MCF 10A (cell line): ENCODE measurements at places on chromosomes 2 and 18. TPM values are rescaled to one million over a fixed set of nuclear protein-coding genes. Genes with fewer than 3 reads are reported as not detected.

- H3K27me3 ChIP-seq = no peaks in the 10 kb centered on the region
- H3K27ac ChIP-seq = peak overlapping the region; percentile 95
- peaks cover 11% of the 10 kb centered on the region for H3K36me3 ChIP-seq
- H3K4me1 ChIP-seq = peaks cover 23% of the 10 kb centered on the region
Observed at GRCh38 chr2:206211657-206212255, 52.1 kb downstream of the EEF1B2 start.

GRCh38 chr2:96907115-96908041, 37.5 kb upstream of the SEMA4C start:
- H3K27ac ChIP-seq = no peak overlapping the region
- no peak for DNase-seq
- H3K4me1 ChIP-seq = no peaks in the 10 kb centered on the region
- H3K4me3 ChIP-seq = no peak overlapping the region

DNA sequence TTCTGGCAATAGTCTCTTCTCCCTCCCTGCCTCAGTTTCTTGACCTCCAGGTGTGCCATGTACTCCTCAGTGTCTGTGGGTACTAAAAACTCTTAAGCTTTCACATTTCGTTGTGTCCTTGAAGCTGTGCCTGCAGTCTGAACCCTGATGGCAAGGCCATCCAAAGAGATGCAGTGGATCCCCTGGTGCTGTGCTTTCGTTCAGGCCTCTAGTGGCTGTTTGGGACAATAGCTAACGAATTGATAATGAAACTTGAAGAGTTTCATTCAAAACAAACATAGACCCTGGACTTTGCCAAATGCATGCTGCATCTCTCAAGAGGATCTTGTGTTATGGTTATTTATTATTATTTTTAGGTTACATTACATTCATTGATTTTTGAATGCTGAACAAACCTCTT, 523.1 kb upstream of the FSIP2 start:
- H3K4me3 ChIP-seq = no peak overlapping the region

- H3K27ac ChIP-seq = peak overlapping the region; percentile 68
- H3K36me3 ChIP-seq = peaks cover 6% of the 10 kb centered on the region
- H3K4me1 ChIP-seq = peaks cover 41% of the 10 kb centered on the region
- no peaks in the 10 kb centered on the region for H3K27me3 ChIP-seq
- H3K4me3 ChIP-seq = peak overlapping the region; percentile 81
Observed at GRCh38 chr2:119758881-119759450, 756 bp upstream of the PTPN4 start.

- no peaks in the 10 kb centered on the region for H3K36me3 ChIP-seq
- H3K27me3 ChIP-seq = no peaks in the 10 kb centered on the region
- H3K27ac ChIP-seq = no peak overlapping the region
- DNase-seq = no peak
Observed at GRCh38 chr18:56532176-56532840, 106.1 kb downstream of the TXNL1 start.

- no peak overlapping the region for H3K27ac ChIP-seq
- no peak for DNase-seq
- no peaks in the 10 kb centered on the region for H3K4me1 ChIP-seq
- H3K27me3 ChIP-seq = no peaks in the 10 kb centered on the region
- no peaks in the 10 kb centered on the region for H3K36me3 ChIP-seq
- H3K4me3 ChIP-seq = no peak overlapping the region
Observed at GRCh38 chr2:218360453-218360852, 3.8 kb downstream of the CATIP start.

GRCh38 chr18:40752316-40752715, 1202.7 kb upstream of the PIK3C3 start:
- H3K4me3 ChIP-seq = no peak overlapping the region
- DNase-seq = no peak
- no peaks in the 10 kb centered on the region for H3K27me3 ChIP-seq
- H3K36me3 ChIP-seq = no peaks in the 10 kb centered on the region
- H3K4me1 ChIP-seq = no peaks in the 10 kb centered on the region

- peaks cover 13% of the 10 kb centered on the region for H3K36me3 ChIP-seq
- no peaks in the 10 kb centered on the region for H3K27me3 ChIP-seq
- no peak overlapping the region for H3K27ac ChIP-seq
- H3K4me3 ChIP-seq = no peak overlapping the region
- H3K4me1 ChIP-seq = peaks cover 20% of the 10 kb centered on the region
- DNase-seq = no peak
Observed at GRCh38 chr2:43329637-43330036, 103.2 kb upstream of the ZFP36L2 start.

DNA sequence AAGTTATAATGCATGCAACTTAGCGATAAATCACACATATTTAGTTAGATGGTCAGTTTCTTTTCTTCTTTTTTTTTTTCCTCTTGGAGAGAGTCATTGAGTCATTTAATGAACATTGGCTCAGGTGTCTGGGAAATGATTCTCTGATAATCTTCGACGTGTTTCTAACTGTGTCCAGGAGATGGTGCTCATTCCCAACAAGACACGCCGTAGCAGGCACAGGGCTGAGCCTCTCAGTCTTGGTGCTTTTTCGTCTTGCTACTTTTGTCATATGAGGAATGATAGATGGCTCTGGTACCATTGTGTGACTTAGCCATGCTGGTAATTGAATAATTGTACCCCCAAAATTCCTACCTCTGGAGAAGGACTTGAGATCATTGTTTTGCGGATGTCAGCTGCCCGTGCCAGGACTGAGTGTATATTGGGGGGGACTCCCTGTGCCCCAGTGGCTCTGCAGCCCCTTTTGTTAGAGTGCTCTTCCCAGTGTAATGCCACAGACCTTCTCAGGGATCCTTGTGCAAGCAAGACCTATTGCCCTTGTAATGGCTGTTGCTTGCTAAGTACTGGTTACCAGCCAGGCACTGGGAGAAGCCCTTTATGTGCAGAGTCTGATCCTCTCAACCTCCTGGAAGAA, 107.6 kb upstream of the CYRIA start:
- DNase-seq = peak; percentile 74
- H3K4me3 ChIP-seq = no peak overlapping the region
- no peaks in the 10 kb centered on the region for H3K36me3 ChIP-seq
- peaks cover 10% of the 10 kb centered on the region for H3K4me1 ChIP-seq
- peaks cover 21% of the 10 kb centered on the region for H3K27me3 ChIP-seq

DNA sequence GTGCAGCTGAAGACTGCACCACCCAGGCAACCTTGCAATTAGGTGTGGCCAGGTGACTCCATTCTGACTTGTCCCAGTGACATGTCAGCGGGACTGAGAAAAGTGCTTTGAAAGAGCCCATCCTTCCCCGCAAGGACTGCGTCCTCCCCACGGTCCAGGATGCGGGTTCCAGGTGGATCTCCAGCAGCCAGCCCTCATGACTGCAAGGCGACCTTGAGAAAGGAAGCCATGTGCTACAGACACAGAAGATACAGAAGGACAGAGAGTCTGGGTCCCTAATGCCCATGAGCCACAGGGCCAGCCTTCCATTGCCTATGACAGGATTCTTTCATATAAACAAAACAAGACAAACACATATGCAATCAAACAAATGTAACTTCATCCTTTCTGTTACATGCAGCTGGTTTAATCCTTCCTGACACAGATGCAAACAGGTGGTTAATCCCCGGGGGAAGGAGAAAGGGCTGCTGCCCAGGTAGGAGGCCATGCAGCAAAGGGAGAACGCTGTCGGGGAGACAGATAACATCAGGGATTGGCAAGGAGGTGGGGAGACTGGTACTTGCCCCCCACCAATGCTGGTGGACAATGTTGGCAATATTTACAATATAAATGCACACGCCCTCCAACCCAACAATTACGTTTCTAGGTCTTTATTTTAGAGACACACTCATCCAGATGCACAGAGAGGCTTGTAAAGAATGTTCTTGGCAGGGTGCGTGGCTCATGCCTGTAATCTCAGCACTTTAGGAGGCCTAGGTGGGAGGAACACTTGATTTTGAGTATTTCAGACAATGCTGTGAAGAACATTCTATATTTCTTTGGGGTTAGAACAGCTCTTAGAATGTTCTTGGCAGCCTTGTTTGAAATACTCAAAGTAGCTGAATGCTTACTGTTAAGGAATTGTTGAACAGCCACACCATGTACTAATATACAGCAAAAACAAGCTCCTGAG, 64.8 kb downstream of the NCAPH start:
- no peaks in the 10 kb centered on the region for H3K36me3 ChIP-seq
- no peak overlapping the region for H3K4me3 ChIP-seq
- H3K27ac ChIP-seq = no peak overlapping the region
- peaks cover 18% of the 10 kb centered on the region for H3K27me3 ChIP-seq
- no peak for DNase-seq

DNA sequence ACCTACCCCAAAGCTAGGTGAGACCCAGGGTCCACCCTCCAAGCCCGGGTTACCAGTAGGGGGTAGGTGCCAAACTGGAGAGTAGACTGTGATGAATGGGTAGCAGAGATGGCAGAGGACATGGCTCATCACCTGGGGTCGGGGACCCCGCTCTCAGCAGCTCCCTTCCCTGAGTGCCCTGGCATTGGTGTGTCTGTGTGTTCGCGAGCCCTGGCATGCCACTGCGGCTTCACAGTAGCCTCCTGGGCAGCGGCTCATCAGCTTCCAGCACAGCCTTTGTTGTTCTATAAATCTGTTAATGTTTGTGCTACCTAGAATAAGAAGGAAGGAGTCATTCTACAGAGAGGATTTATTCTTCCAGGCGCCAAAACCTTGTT, 62.6 kb upstream of the ALPP start:
- peaks cover 20% of the 10 kb centered on the region for H3K4me1 ChIP-seq
- H3K36me3 ChIP-seq = peaks cover 6% of the 10 kb centered on the region
- peak overlapping the region; percentile 25 for H3K4me3 ChIP-seq
- no peaks in the 10 kb centered on the region for H3K27me3 ChIP-seq

- H3K4me3 ChIP-seq = peak overlapping the region; percentile 69
- H3K27me3 ChIP-seq = no peaks in the 10 kb centered on the region
- H3K4me1 ChIP-seq = peaks cover 28% of the 10 kb centered on the region
- H3K27ac ChIP-seq = peak overlapping the region; percentile 85
Observed at GRCh38 chr18:36672437-36673344, 156.1 kb downstream of the TPGS2 start.

DNA sequence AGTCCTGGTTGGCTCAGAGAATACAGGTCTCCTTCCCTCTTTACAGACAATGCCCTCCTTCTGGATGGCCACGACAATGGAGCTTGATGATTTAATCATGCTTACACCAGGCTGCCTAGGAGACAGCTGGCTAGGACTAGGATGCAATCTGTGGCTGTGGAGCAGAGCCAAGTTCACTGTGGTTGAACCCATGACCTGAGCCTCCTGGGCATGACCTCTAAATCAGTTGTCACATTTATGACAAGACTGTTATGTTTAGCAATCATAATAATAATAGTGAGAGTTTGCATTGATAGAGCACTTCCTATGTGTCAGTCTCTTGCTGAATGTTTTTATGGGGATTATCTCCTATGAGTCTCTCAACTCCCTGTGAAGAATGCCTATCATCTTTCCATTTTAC, 244.1 kb downstream of the ICOS start:
- no peaks in the 10 kb centered on the region for H3K36me3 ChIP-seq
- peak; percentile 7 for DNase-seq
- H3K27ac ChIP-seq = no peak overlapping the region
- no peak overlapping the region for H3K4me3 ChIP-seq

- H3K4me1 ChIP-seq = no peaks in the 10 kb centered on the region
- no peak overlapping the region for H3K4me3 ChIP-seq
Observed at GRCh38 chr2:143125717-143126116, 3.5 kb upstream of the ARHGAP15 start.

DNA sequence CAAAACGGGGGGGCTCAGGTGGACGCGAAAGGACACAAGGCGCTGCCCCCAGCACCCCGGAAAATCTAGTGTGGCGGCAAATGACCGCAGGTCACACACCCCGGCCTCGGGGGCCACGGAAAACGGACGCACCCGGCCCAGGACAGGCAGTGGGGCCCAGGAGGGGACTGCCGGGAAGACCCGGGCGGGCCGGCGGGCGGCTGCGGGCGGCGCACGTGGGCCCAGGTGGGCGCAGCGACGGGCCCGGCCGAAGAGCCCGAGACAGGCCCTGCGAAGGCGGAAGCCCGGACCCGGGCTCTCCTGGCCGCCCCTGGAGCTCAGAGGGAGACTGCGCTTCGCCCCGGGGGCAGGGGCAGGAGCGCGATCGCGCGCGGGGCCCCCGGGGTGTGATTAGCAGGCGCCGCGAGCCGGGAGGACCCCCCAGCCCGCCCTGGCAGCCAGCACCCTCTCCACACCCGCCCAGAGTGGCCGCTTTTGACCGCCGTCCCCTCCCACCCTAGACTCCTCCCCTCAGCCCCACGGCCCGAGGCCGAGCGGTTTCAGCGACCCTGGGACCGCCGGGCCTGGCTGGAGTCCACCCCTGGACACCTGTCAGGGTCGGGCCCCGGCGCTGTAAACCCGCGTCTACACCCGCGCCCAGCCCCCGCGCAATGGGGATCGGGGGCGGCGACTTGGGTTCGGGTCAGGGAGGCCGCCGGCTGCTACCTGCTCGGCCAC, 773 bp downstream of the MBP start:
- H3K27ac ChIP-seq = peak overlapping the region; percentile 79
- H3K27me3 ChIP-seq = no peaks in the 10 kb centered on the region
- DNase-seq = peak; percentile 69
- H3K36me3 ChIP-seq = no peaks in the 10 kb centered on the region
- H3K4me1 ChIP-seq = peaks cover 23% of the 10 kb centered on the region

DNA sequence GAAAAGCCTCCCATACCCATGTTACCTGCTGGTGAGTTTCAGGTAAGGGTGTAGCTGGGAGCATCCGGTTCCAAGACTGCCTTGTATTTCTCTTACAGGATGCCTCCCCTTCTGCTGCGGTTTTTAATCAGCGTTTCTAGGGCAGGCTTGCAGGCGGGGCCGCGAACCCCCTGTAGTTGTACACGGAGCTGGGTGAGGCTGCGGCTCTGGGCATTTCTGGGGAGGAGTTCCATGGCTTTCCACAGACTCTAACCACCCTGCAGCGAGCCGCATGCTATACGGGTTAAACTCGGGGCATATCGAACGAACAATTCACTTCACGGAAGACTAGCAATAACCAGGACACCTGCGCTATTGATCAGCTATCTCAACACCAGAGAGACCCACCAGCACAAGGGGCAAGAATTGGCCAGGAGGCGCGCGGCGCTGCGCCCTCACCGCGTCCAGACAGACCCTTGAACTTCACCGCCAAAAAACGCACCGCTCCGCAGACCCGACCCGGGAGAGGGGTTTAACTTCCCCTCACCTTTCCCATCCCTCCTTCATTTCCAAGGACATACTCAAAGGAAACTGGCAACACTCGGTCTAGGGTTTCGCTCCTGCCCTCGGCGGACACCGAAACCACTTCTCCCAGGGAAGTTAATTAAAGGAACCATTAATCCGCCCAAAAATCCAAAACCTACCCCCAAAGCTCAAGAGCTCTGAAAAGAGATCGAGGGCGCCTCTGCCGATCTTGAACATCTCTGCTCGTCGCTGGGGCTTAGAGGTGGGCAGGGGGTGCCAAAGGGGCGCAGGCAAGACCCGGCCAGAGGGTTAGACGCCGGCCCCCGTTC, 909 bp downstream of the TGFA start:
- H3K36me3 ChIP-seq = no peaks in the 10 kb centered on the region
- H3K4me1 ChIP-seq = peaks cover 15% of the 10 kb centered on the region
- H3K27ac ChIP-seq = peak overlapping the region; percentile 83
- peak overlapping the region; percentile 93 for H3K4me3 ChIP-seq
- DNase-seq = peak; percentile 39

GRCh38 chr2:28444956-28445355, 50.9 kb upstream of the PLB1 start:
- no peaks in the 10 kb centered on the region for H3K36me3 ChIP-seq
- H3K27me3 ChIP-seq = no peaks in the 10 kb centered on the region
- DNase-seq = peak; percentile 81
- H3K4me3 ChIP-seq = no peak overlapping the region

GRCh38 chr2:138602166-138602460, 100.5 kb downstream of the SPOPL start:
- H3K27me3 ChIP-seq = no peaks in the 10 kb centered on the region
- no peak overlapping the region for H3K4me3 ChIP-seq
- no peak overlapping the region for H3K27ac ChIP-seq
- no peaks in the 10 kb centered on the region for H3K4me1 ChIP-seq

PLGLB2 gene
- 1.1 and 1.3 TPM in 2 replicates for total RNA-seq
